ENCODE measurements at places on chromosomes 1 and 21.

DNA sequence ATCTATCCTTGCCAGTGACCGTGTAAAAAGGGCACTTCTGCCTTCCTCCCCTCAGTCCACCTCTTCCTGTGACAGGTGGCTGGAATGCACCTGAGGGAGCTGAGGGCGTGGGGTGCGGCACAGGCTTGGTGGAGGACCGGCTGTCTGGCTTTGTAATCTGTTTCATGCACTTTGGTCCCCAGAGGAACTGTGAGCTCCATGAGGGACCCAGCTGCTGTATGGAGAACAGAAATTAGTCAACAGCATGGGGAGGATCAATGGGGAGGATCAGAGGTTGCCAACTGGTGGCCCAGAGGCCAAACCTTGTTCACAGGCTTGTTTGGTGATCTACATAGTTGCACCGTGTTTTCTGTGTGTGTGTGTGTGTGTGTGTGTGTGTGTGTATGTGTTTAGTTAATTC lies 19.0 kb upstream of the LUZP1 start:
- no peak for DNase-seq

GRCh38 chr1:167331650-167332049 lies 111.0 kb downstream of the POU2F1 start:
- no peak for DNase-seq

DNA sequence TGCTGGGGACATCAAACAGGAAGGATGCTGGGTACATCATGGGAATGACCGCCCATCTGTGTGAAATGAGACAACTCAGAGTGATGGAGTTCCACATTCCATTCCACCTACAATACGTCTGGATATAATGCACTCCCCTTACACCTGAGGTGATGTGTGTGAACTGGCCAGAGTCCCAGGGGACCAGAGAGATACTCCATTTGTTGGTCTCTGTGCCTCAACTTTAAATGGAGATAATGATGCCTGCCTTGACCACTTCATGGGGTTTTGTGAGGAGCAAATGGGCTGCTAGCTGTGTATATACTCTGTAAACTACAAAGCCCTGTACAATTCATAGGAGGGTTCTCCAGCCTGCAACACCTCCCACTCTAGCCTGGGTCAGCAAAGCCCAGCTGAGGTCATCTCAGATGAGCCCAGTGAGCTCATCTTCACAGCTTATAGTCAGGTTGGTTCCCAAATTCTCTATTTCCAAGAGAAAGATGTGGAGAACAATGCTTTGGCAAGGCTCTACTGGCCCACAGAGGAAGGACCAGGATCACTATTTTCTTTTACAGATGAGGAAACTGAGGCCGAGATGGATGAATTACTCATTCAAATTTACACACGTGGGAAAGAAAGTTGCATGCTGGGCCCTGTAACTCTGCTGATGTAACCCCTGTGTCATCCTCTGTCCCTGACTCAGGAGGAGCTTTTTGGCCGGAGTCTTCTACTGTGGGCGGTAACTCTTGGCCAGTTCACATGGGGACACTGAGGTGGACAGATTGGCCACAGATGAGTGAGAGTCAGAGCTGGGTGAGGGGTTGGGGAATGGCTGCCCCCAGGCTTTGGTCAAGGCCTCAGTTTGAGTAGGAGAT lies 105.6 kb upstream of the GCLM start:
- no peak for DNase-seq

DNA sequence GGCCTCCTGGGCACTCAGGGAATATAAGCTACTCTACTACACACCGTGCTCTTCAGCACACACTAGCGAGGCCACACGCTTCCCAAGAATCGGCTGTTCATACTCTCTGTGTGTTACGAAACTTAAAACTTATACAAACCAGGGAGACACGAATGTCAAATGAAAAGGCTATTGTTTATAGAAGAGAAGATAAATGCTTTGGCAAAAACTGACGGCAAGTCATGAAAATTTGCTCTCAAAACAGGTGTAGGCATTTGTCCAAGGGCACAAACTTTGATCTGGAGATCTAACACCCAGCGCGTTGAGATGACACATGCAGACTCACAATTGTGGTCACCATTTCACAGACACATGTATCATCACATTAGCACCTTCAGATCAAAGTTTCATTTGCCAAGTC lies 46.1 kb downstream of the USP48 start:
- no peak for DNase-seq

DNA sequence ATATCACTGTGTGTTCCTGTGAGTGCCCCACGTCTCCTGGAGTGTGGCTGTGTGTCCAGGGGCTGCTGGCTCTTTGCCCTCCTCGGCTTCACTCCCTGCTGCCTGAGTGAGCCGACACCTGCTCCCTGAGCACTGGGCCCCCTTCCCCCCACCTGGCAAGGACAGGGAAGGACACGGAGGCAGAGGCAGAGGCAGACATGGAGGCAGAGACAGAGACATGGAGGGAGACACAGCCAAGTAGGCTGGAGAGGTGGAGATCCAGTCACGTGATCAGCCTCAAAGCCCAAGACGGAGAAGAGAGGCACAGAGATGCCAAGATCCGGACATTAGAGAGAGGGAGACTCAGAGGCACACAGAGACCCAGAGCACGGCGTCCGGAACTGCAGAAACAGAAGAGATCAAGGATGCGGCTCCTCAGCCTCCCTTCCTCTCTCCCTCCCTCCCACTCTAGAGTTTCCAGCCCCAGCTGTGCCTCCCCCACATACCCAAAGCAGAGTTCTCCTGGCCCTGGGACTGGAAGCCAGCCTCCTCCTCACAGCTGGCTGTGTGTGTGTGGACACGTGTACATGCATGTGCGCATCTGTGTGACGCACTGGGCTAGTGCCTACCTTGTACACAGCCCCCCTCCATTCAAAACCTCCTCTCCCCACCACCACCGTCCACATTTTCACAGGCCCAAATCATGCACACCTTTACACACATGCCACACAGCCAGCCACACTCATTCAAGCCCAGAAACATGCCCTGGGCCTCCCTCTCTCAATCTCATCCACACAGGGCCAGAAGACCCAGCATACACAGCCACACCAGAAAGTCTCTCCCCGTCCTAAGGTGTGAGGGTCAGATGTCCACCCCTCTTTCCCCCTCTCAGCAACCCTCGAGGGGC lies 39.1 kb upstream of the WASF2 start:
- DNase-seq = no peak

DNA sequence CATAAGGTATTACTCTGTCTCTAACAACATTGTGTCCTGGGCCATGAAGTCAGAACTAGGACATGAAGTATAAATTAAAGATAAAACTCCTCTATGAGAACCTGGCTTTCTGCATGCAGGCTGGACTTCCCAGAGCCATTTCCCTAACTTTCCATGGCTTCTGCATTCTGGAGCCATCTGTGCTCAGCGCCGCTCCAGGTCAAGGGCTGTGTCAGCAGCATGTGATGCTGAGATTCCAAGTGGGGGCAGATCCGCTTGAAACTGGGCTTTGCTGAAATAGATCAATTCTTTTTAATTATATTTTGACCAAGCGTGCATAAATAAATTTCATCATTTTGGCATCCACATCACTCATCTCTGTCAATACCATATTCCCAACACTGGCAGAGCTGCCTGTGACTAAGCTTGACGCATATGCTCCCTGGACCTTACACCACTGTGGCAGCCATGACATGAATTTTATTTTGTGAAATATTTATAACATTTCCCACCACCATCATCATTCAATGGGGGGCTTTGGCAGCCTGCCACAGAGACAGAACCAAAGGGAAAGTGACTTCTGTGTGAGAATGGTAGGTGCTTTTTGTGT lies 110.4 kb upstream of the KCNK1 start:
- DNase-seq = no peak

DNA sequence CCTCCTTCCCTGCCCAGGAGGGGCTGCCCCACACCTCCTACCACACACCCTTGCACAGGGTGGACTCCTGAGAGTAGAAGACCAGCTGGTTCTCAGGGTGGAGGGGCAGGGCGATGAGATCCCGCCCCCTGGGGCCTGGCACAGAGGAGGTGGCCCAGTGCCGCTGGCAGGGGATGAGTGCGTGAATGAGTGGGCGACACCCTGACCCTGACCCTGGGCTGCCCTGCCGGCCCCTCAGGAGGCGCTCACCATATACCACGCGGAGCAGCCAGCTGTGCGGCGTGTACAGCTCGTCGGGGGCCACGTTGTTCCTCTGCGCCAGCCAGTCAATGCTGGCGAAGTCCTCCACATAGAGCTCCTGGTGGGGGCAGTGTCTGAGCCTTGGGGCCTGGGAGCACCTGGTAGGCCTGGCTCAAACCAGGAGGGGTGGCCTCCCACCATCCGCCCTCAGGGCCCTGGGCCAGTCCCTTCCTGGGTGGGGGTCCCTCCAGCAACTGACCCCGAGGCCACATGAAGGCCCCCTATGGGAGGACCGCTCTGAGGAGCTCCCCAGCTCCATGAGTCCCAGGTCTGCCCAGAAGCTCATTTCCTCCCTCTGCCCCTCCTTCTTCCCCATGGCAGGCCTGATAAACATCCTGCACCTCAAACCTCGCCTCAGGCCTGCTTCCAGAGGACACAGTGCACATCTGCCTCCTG lies 13.0 kb downstream of the LSS start:
- no peak for DNase-seq

DNA sequence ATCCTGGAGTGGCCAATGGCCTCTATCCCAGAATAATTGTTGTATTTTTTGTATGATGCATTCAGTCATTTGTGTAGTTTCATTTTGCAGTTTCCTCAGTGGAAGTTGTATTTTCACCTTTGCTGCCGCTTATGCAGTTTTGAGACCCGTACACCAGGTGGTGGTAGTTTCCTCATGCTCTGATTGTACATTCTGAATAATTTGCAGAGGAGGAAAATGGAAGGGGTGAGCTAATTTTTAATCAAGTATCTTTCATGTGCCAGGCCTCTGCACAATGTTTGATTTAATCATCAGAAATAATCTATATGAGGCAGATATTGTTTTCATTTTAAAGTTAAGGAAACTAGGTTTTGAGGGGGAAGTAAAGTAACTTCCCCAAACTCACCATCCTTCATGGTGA lies 29.5 kb downstream of the HLX start:
- DNase-seq = peak; percentile 34

GRCh38 chr21:30942192-30942591 lies 60.8 kb upstream of the KRTAP11-1 start:
- DNase-seq = no peak
